ENCODE measurements at places on chromosomes 4 and X.

GRCh38 chr4:1041936-1042330, 30.5 kb downstream of the FGFRL1 start:
- DNase-seq = no peak

- DNase-seq = no peak
Measured at GRCh38 chrX:10981506-10981905, 129.6 kb upstream of the HCCS start.

DNA sequence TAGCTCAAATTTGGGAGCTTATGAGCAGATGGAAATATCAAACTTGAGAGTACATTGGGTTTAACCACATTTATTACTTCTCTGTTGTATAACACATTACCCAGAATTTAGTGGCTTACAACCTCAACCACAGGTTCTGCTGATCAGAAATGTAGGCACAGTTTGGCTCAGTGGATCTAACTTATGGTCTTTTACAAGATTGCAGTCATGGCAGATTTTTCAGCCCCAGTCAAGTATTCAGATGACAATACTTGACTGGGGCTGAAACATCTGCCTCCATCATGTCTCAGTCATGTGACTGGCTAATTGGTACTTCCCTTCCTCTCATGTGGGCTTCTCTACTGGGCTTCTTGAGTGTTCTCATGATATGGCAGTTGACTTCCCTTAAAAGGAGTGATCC, 44.0 kb upstream of the ADAD1 start:
- DNase-seq = no peak

GRCh38 chr4:140243278-140243753, 89.3 kb upstream of the MAML3 start:
- DNase-seq = peak; percentile 21

GRCh38 chr4:94506822-94507221, 55.1 kb downstream of the PDLIM5 start:
- no peak for DNase-seq

DNA sequence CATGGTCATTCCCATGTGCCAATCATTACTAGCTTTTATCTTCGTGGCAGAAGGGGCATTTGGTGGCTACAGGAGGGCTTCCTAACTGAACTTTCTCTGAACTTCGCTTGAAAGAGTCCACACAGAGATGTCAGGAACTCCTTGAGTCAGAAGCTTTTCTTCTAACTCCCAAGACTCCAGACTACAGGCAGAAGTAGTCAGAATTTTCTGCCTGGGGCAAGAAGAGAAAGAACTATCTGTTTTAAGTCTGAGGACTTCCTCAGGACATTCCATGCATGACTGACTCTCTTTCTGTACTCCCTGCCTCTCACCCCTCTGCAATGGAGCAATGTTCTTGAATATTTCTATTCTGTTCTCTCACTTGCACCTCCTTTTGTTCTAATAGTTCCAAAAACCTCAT, 170.5 kb upstream of the TBC1D9 start:
- no peak for DNase-seq

- DNase-seq = no peak
Measured at GRCh38 chr4:31548823-31549222, 828.7 kb downstream of the PCDH7 start.

GRCh38 chr4:177313263-177313662, 3.6 kb downstream of the NEIL3 start:
- DNase-seq = no peak

- DNase-seq = no peak
Measured at GRCh38 chrX:149517308-149517707, 12.2 kb upstream of the IDS start.

DNA sequence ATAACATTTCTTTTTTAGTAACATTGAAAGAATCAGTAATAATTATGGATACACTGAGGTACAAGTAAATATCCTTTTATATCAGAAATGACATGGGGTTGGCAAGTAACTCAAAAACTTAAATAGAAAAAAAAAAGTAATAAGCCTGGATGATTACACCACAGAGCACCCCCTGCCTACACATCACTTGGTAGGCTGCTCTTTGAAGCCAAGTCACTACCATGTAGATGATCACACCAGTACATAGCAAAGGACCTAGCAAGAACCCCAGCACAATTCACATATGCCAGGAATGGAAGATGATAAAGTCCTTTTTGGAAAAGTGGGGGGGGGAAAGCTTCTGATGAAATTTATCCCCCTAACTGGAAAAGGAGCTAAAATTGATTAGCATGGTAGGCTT, 56.9 kb downstream of the METTL14 start:
- DNase-seq = no peak

DNA sequence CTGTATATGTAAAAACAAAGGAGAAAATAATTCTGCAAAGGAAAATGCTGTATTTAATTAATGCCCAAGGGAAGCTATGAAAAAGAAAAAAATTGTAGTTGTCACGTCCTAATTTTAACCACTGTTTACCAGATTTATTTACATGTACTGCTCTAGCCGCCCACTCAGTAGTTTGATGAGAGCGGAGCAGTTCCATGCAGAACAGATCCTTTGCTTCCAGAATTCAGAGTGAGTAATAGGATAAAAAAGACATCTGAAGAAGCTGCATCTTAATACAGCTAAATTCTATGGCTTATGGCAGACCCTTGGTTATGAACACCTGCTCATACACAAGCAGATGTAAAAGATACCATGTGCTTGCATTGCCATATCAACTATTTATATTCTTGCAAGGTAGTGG, 287.0 kb downstream of the GASK1B start:
- no peak for DNase-seq

DNA sequence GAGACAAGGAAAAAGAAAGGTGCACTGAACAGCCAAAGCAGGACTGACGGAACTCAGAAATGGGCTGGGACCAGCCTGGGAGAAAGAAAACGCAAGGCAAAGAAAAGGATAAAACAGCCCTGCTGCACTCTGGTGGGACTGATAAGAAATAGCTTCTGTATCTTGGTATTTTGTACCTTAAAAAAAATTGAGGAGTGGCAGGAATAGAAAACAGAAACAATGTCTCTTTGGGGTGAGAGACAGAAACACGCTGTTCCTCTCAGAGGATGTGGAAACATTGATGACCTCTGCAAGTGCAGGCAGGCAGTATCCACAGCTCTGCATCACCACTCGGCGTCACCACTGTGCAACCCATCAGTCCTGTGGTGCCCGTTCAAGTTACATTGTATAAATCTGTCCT, 152.5 kb upstream of the SPRY1 start:
- DNase-seq = no peak

DNA sequence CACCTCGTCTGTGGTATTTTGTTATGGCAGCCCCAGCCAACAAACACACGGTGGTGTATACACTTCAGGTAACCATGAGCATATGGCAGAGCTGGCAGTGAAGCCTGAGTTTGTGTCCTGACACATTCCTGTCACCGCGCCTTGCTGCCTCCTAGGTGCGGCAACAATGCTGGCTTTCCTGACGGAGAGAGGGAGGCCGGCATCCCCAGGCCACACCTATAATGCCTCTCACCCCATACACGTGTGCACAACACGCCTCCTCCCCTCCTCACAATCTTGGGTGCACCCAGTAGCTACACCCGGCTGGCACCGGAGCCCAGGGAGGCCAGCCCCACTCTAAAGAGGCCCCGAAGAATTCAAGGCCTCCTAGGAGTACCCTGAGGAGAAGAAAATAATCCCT, 158.5 kb downstream of the NSUN7 start:
- no peak for DNase-seq

DNA sequence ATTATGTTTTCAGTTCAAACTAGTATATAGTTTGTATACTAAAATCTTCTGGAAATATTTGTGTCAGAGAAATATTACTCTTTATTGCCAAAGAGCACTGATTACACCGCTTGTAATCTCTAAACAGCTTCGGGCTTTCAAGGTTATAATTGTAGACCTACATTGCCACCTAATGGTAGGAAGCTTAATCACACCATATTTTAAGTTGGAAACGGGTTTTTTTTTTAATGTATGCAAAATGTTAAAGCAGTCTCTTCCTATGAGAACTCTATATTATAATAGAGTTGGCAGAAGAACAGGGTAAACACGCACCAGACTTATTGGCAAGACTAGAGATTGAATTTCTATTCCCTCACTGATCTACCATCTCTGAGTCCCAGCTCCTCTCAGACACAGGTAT, 19.5 kb upstream of the NFXL1 start:
- DNase-seq = no peak

- no peak for DNase-seq
Measured at GRCh38 chr4:139367421-139368090, 65.3 kb upstream of the NDUFC1 start.

- no peak for DNase-seq
Measured at GRCh38 chrX:43582540-43582913, 73.6 kb upstream of the MAOA start.

DNA sequence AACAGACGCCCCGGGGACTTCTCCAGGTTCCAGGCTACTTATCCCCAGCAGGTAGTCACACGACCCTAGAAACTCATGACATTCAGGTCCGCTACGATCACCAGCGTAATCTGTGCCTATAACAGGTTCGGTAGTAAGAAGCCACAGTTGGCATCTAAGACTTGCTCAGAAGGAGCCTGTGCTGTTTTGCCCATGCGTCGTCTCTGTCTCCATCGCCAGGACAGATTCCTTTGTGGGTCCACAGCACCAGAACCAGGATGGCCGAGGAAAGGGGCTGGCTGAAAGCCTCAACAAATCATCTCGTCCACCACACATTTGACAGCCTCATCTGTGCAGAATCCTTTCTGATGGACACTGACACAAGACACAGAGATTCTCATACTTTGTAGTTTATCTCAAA, 319.5 kb upstream of the AGA start:
- no peak for DNase-seq

GRCh38 chr4:109408711-109409110, 24.9 kb upstream of the SEC24B start:
- no peak for DNase-seq

- no peak for DNase-seq
Measured at GRCh38 chrX:821327-822107, 190.9 kb downstream of the SHOX start.
